SJSA1 (cell line): ENCODE measurements at places on chromosomes 6 and 20.

GRCh38 chr6:142810952-142811514, 133.9 kb downstream of the HIVEP2 start:
- no peak for DNase-seq

DNA sequence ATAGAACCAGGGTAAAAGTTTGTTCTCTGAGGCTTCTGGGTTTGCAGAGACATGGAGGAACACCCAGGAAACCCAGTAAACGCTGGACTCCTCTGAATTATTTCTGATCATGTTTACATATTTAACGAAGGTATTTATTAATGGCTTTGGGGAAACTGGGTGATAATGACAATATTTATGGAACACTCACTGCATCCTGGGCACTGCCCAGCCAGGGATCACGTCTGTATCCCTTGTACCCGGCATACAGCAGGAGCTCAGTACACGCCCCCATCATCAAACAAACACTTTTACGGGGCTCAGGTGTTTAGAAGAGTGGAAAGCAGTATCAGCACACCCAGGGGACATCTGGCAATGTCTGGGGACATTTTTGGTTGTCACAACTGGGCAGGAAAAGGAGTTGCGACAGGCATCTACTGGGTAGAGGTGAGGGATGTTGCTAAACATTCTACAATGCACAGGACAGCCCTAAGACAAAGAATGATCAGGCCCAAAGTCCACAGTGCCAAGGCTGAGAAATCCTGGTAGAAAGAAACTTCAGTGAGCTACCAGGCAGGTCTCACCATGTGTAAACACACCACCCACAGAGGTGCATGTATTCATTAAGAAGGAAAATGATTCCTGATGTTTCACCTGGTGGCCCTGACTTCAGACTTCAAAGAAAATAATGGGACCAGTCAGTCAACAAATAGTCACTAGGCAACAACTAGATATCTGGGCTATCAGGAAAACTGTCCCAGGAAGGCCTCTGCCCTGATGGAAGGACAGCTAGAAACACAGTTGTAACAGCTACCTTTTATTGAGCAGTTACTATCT, 35.3 kb downstream of the ZMYND8 start:
- peak; percentile 4 for DNase-seq

- DNase-seq = peak; percentile 70
Measured at GRCh38 chr6:149852180-149852579, 12.0 kb downstream of the LRP11 start.

DNA sequence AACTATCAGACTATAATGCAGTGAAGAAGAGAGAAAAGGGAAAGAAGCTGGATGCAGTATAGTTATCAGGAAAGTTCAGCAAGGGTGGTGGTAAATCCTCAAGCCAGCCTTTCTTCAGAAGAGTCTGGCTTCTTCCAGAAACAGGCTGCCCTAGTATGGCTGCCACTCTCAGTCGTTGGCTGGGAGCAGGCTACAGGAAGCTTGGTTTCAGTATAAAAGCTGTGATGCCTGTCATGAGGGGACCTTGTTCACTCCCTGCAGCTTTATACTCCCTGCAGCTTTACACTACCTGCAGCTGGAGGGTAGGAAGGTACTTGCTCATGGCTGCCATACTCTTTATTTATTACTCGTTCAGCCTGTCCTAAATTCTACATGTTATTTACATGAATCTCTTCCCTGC, 63.3 kb upstream of the ARHGAP18 start:
- DNase-seq = no peak

DNA sequence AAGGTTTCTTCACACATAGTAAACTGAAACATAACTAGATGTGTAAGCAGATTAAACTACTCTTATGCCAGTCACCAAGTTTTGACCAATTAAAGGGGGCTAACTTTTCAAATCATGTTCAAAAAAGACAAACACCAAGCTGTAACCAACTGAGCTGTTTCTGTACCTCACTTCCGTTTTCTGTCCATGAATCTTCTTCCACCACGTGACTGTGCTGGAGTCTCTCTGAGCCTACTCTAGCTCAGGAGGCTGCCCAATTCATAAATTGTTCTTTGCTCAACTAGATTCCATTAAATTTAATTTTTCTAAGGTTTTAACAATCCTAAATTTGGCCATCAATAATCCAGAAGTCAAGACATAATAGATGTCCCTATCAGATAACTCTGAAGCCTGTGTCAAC, 229.4 kb downstream of the FNDC1 start:
- DNase-seq = no peak

- no peak for DNase-seq
Measured at GRCh38 chr20:57999465-58000111, 228.9 kb downstream of the ANKRD60 start.

DNA sequence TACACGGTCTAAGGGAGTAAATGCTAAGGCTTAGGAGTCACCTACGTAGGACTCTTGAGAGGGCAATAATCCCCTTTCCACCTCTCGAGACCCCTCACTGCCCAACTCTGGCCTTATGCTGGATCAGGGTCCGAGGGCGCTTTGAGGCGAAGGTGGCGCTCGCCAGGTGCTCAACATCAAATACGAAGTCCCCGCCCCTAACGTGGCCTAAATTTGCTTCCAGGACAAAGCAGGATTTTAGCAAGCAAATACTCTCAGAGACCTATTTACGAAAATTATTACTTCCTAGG, 406 bp upstream of the TRIM26 start:
- no peak for DNase-seq

DNA sequence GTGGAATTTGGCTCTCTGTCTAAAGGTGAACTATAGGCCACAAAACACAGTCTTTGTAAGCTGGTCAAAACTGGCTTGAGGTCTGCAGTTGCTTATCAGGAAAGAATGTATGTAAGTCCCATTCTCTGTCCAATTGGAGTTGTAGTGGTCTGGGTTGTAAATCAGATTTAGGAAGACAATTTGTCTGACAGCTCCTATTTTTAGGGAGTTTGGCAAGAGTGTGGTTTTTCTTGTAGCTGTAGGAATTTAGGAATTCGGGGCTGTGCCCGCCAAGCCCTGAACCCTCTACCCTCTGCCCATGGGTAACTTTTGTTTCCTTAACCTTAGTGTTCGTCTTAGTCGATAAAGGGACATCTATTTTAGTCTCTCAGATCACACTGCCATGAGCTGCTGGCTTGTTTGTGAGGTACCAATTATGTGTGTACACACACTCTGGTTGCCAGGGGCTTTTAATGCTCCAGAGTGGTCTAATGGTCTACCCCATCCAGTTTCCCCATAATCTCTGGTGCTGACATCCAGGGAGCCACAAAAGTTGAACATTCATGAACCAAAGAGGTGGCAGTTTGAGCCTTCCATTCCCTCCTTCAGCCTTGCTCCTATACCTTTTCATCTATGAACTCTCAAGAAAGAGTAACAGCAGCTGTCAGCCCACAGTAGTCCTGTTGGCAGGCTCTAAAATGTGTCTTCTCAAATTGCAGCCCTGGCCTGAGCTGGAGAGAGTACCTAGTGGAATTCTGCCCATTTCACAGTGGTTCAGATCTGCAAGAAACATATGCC, 93.0 kb downstream of the ANKRD6 start:
- no peak for DNase-seq

- DNase-seq = peak; percentile 10
Measured at GRCh38 chr6:133241086-133241900, at the start of gene EYA4. Gene EYA4, plus strand, starts transcription at chr6:133241357. Its CDS starts 33,424 bp downstream, at chr6:133274781.

DNA sequence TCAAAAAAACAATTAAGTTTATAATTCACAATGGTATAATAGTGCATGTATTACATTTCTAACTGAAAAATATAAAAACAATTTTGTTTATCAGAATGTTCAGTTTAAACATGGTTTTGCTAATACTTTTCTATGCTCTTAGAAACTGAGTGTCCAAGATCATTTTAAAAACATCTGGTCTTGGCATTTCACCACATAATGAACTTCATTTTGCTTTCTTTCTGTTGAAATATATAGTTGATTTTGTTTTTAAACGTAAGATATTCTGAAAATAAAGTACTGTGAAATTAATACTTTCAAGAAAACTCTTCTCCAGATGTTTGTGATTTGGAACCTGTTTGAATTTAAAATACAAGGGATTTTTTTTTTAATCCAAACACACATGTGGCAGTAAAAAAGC, 264.4 kb downstream of the COL12A1 start:
- DNase-seq = no peak

DNA sequence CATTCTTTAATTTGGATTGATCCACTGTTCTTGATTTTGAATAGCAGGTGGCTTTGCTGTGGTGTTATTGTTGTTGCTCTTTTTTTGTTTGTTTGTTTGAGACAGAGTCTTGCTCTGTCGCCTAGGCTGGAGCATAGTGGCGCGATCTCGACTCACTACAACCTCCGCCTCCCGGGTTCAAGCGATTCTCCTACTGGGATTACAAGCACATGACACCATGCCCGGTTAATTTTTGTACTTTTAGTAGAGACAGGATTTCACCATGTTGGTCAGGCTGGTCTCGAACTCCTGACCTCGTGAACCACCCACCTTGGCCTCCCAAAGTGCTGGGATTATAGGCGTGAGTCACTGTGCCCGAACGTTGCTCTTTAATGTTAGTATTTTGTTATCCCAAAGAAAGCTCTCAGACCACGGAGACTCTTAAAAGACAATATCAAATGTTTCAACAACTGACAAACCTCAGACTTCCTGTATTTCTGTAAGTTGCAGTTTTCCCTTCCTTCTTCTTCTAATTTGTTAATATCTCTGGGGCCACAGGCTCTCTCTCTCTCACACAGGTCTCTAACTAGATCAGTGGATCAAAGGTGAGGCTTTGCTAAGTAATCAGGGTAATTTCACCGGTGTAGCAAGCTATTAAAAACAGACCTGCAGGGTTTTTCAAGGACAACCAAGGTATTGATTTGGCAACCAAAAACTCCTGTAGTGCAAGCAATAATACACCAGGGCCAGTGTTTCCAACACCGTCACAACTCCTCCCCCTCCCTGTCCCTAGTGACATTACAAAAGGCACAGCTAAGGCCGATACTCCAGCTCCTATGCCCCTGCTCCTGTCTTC, 48.8 kb upstream of the ZNF217 start:
- DNase-seq = peak; percentile 91

DNA sequence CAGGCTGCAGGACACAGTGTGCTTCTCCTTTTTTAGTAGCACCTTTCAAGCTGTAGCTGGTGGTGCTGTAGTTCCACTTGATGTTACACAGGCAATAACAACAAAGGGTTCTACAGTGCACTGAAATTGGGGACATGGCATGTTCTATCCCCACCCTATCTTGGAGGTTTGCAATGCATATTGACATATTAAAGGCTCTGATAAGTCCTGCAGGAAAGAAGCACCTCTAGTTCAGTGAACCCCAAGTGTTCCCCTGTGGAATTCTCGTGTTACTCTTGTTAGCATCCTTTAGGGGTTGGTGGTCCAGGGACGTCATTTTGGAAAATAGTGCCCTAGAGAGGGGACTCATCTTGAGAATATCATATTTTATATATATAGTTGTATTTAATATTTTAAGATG, 337.6 kb downstream of the DHX35 start:
- DNase-seq = no peak

DNA sequence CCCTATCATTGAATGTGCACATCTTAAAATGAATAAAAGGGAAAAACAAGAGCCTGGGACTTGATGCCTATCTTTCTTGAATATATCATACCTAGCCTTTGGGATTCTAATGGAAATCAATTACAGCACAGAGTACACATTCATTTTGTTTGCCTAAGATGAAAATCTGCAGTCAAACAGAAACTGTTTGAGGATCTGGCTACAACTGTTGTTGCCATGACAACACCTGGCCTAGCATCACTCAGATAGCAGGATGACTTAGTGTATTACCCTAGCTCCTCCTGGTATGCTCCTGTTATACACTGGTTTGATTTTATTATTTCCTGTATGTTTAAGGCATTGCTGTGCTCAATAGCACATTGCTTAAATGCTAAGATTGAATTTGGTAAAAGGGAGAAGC, 71.5 kb upstream of the LAMP5 start:
- no peak for DNase-seq

DNA sequence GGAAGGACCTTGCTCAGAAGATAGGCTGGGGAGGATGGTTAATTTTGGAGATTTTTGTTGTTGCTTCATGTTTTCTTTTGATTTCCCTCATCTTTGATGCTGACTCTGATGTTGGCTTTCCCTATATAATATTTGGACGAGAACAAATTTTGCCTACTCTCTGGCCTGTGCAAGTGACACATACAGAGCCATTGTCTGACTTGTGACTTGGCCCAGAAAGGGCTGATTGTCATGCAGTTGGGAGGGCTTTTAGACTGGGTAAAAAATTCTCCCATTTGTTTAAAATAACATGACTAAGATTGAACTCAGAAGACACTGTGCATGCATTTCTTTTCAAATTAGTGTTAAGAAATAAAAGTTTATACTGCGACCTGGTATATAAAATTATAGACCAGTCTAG, 98.6 kb upstream of the SUPT3H start:
- no peak for DNase-seq

DNA sequence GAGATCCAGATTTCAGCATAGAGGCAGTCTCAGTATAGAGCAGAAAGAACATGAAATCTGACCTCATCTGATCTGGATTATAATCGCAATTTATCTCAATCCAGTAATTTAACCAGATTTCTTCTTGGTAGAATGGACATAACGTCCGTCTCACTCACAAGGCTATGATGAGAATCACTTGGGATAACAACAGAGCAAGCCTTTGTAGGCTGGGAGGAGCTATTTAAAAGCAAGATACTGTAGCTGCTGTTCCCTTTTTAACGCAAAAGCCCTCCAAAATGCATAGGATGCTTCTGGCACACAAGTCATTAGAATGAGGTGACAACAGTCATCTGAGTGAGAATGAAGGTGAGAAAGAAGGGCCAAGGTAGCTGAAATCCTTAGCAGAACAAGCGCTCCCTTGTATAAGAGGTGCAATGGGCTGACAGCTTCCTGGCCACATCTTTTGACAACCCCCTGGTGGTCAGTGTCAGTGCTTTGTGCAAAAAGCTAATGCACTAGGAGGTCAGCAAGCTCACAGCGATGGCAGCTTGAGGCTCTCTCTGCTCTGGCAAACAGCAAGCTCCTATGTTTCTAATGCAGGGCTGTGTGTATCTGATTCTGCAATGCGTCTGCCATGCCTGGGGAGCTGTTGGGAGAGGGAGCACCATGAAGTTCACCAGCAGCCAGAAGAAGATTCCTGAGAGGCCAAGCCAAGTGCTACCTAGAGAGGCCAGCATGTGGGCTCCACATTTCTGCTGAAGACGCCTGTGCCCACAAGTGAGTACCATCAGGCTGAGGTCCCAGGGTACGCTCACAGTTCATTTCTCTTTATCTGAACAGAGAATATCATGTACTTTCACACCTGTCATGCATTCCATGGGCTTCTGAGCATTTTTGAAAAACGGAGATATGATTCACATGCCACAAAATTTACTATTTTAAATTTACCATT, 16.2 kb downstream of the METTL24 start:
- DNase-seq = peak; percentile 31

DNA sequence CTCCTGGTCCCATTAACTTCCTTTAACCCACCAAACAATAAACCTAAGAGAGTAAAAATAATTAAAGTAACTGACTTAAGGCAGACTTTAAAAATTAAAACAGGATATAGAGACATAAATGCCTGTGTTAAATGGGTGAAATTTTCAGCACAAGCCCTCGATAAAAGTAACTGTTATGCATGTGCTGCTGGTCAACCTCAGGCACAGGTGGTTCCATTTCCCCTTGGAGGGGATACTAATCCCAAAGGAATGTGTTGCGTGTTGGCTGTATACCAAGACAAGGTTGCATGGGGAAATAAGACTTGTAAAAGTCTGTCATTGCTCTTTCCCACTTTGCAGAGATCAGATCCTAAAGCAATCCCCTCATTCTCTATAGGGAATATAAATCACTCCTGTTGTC, 25.8 kb downstream of the HLA-A start:
- DNase-seq = peak; percentile 48
